Activated CD8-positive, alpha-beta memory T cell treated with anti-CD3 and anti-CD28 coated beads for 1 hour (primary cell): ENCODE measurements at places on chromosomes 1 and 21.

- DNase-seq, result no peak
These were observed 20.4 kb upstream of the SDE2 start for GRCh38 chr1:226019572-226019971.

DNA sequence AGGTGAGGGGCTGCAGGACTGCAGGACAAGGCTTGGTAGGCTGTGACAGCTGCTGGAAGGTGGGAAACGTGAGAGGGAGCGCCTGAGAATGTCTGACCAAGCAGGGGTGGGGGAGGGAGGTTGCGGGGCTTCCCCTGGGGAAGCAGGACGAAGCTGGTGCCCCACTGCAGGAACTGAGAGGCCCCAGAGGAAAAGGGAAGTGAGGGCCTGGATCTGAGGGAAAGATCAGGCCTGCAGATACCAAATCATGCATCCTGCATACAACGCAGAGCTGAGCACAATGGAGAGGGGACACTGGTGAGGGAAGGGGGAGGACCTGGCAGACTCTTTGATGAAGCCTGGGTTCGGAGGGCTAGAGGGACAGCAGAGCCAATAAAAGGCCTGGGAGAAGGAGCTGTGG is 65.7 kb upstream of the BACE2 start:
- no peak for DNase-seq

- DNase-seq, result no peak
These were observed 8.5 kb downstream of the CAMK2N1 start for GRCh38 chr1:20477348-20478056.

DNA sequence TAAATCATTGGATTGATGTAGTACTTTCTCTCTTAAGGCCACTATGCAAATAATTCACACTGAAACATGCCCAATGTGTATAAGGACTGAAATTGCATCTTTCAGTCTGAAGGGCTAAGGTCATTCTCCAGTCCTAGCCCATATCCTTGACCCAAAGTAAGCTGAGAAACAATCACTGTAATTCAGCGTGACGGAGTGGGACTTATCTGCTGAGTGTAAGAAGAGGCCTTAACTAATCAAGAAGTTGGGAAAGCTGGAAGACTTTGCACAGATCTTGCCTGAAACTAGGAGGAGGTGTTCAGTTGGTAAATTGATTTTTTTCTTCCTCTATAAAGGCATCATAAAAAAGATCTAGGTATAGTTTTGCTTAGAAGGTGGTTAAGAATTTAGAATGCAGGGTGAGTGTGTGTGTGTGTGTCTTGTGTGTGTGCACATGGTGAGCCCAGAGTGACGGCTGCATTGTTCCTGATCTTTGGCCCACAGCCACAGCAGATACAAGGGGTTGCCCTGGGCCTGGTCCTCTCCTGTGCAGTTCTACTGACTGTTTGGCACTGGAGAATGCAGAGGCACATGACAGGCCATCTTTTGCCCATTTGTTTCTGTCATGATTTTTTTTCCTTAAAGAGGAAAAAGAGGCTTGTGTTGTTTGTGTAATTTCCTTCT is 13.3 kb upstream of the PPP2R5A start:
- DNase-seq, result no peak

- no peak for DNase-seq
These were observed 9.6 kb upstream of the AMY2B start for GRCh38 chr1:103561643-103562395.

GRCh38 chr21:44649521-44650100 is 3.4 kb downstream of the KRTAP10-11 start:
- DNase-seq, result no peak

- no peak for DNase-seq
These were observed 53.0 kb downstream of the CRB1 start for GRCh38 chr1:197320991-197321531.

GRCh38 chr1:167791281-167792187 is 69.8 kb downstream of the MPZL1 start:
- DNase-seq, result no peak

DNA sequence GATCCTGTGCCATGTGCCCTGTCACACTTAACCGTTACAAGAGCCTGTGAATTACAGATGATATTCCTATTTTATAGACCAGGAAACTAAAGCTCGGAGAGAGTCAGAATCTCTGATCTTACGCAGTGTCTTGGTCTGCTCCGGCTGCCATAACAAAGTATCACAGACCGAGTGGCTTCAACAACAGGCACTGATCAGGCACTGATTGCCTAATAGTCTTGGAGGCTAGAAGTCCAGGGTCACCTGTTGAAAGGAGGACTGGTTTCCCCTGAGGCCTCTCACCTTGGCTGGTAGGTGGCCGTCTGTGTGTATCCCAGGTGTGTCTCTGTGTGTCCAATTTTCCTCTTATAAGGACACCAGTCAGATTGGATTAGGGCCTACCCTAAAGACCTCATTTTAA is 31.5 kb upstream of the KCNE2 start:
- DNase-seq, result no peak

DNA sequence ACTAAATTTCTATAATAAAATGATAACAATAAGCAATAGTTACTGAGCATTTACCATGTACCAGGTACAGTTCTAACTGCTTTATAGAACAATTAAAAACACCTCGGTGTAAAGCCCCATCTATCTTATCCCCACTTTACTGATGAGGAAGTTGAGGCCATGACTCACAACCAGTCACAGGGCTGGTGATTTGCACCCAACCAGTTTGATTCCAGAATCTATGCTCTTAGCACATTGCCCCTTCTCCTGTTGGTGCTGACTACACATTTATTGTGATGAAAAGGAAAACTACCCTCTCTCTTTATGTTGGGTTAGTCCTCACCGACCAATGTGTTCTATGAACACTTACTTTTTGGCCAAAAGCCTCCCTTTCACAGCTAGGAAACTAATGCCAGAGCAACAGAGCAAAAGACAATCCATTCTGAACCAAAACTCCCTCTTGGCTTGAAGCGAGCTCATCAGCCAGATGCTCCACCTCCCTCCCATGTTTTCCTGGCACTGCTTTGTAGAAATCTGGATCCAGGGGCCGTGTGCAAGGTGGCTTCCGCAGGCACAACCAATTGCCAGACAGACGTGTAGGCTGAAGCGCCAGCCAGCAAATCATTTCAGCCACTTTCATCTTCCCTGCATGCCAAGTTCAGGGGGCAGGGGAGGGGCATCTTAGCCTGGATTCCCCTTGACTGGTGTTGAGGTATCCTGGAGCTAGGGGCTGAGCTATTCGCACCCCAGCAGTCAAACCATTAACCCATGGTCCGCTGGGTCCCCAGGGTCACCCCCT is 32.0 kb upstream of the SLC30A1 start:
- DNase-seq, result no peak

DNA sequence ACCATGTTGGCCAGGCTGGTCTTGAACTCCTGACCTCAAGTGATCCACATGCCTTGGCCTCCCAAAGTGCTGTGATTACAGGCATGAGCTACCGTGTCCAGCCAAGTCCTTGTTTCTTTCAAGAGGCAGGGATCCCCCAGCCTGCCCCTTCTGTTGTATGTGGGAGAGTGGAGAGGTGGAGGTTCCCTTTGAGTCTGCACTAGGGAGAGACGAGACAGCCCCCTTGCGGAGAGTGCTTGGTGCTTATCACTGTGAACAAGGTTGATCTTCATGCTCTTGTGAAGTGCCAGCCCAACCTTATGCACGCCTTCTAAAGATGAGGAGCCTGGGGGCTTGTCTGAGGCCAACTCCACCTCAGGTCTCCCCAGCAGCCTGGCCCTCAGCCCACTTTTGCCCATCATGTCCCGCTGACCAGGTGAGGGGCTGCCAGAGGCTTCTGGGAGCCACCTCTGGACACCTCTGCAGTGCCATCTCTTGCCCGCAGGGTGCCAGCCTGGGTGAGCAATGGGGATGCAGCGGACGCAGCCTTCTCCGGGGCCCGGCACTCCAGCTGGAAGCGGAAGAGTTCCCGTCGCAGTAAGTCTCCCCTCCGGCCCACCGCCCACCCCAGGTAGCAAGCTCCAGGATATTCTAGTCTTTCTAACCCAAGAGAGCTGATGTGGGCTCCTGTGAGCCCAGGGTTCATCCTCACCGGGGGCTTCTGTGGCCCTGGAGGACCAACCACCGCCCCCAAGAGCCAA is 62.3 kb downstream of the ARHGEF10L start:
- DNase-seq, result no peak
